ENCODE measurements at places on chromosomes 5 and 9. TPM values are rescaled to one million over a fixed set of nuclear protein-coding genes. Genes with fewer than 3 reads are reported as not detected.

DNA sequence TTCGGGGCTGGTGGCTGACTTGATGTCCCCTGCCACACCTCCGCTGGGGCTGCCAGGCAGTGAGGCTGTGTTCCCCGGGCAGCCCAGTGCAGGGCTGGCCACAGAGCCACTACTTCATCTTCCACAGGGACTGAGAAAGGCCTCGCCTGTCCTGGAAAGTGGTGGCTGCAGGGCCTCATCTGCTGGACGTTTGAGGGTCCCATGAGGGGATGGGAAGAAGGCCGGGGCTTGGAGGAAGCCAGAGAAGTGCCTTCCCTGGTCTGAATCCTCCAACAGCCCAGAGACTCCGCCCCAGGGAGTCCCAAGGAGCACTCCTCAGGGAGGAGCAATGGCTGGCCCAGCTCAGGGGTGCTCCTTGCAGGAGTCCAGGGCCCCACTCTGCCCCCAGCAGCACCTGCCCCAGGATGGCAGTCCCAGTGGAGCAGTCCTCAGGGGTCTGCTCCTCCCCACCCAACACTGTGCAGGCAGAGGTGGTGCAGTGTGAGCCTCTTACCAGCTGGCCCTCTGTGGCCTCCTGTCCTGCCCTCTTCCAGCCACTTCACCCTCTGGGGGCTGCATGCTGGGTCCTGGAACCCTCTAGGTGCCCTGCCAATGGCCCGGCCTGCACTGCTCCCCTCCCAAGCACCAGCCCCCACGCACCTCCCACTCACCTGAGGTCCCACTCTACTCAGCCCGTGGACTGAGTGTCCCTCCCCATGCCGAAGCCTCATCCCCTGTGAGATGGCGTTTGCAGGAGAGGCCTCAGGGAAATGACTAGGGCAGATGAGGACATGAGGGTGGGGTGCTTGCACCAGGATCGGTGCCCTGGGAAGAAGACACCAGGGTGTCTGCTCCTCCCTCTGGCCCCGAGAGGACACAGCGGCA, 47.3 kb upstream of the COL5A1 start:
- DNase-seq = no peak

- DNase-seq = peak; percentile 14
These were observed 7.1 kb downstream of the UBAP1 start for GRCh38 chr9:34185778-34186551.

- peak; percentile 62 for DNase-seq
These were observed 743 bp downstream of the NR3C1 start for GRCh38 chr5:143402553-143403333.

DNA sequence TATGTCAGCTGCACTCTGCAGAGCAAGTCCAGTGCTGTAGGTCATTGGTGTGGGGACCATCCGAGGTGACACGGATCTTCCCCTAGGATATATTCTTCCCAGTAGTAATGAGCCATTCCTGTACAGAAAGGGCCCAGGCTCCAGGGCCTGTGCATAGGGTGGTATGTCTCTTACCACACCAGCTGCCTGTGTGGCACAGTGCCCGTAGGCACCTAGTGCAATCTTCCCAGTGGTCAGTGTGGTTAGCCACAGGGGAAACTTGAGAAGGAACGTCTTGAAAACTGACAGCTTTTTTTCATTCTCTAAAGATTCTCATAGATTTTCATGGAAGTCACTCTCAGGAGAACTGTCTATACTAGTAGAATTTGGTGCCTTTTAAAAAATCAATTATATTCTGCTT, 39.8 kb downstream of the CYSTM1 start:
- DNase-seq = no peak

- no peak for DNase-seq
These were observed 366.1 kb upstream of the MPDZ start for GRCh38 chr9:13645557-13645956.

DNA sequence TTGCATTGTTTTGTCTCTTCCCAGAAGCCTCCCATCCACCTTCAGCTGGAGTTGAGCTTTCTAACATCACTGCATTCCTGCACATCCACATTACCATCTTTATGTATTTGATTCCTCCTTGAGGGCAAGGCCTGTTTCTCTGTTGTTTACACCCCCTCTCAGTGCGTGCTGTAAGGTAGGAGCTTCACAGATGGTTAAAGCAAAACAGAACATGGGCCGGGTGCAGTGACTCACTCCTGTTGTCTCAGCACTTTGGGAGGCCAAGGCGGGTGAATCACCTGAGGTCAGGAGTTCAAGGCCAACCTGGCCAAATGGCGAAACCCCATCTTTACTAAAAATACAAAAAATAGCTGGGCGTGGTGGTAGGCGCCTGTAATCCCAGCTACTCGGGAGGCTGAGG, 110.9 kb downstream of the KCNIP1 start:
- DNase-seq = no peak

GRCh38 chr9:72440378-72440777, 75.4 kb upstream of the ZFAND5 start:
- no peak for DNase-seq

- no peak for DNase-seq
These were observed 7.2 kb downstream of the PCDHGC5 start for GRCh38 chr5:141496038-141496437.

- DNase-seq = no peak
These were observed 228.3 kb downstream of the MAST4 start for GRCh38 chr5:66824476-66824875.

The LHFPL2 gene
- 24.0 TPM for total RNA-seq

The CTSV gene
- total RNA-seq = 0.31 TPM

The ORM2 gene
- not detected for total RNA-seq

The PPP3R2 gene
- total RNA-seq = not detected

The GRXCR2 gene
- total RNA-seq = not detected

The C9 gene
- not detected for total RNA-seq

The KLHL3 gene
- 6.2 TPM for total RNA-seq
